ENCODE measurements at places on chromosomes 1 and 21.

DNA sequence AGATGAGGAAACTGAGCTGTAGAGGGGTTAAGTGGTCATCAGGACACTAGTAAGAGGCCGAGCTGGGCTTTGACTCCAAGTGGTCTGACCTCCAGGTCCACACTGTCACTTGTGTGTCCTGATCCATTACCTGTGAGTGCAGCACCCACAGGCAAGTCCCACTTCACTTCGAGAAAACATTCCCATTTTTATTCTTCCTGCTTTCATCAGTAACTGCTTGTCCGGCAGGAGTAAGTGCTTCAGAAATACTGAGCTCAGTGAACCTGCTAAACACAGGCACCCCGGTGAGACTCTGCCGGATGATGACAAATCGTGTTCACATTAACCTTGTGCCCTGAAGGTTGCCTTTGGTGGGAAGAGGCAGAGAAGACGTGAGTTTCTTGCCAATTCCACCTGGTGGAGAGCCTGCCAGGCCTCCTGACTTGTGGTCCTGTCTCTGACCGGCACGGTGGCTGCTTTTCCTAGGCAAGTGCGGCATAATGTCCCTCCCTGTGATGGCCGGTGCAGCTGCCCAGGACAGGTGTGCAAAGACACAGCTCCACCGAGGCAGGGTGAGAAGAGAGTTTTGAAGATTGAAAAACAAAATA lies 29.4 kb downstream of the ZBTB18 start:
- DNase-seq = no peak

DNA sequence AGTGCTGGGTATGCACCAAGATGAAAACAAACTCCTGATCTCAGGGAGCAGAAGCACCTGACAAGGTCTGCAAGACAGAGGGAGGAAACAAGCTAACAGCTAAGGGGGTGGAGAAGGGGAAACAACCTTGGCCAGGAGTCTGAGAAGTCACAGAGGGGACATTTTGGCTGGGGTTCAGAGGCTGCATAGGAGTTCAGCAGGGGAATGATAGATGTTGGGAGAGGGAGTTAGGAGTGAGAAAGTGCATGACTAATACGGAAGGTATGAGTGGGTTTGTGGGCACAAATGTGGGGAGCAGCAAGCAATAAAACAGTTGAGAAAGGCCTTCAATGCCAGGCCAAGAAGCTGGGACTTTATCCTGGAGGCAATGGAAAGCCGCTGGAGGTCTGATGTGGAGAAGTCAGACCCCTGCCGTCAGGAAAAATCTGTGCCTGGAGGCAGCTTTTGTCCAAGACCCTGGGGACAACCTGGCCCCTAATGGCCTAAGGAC lies 16.4 kb downstream of the EPHA2 start:
- DNase-seq = no peak

- no peak for DNase-seq
Observed at GRCh38 chr1:213414911-213415310, 363.9 kb downstream of the RPS6KC1 start.

GRCh38 chr1:115230281-115230680 lies 107.8 kb downstream of the NGF start:
- no peak for DNase-seq

DNA sequence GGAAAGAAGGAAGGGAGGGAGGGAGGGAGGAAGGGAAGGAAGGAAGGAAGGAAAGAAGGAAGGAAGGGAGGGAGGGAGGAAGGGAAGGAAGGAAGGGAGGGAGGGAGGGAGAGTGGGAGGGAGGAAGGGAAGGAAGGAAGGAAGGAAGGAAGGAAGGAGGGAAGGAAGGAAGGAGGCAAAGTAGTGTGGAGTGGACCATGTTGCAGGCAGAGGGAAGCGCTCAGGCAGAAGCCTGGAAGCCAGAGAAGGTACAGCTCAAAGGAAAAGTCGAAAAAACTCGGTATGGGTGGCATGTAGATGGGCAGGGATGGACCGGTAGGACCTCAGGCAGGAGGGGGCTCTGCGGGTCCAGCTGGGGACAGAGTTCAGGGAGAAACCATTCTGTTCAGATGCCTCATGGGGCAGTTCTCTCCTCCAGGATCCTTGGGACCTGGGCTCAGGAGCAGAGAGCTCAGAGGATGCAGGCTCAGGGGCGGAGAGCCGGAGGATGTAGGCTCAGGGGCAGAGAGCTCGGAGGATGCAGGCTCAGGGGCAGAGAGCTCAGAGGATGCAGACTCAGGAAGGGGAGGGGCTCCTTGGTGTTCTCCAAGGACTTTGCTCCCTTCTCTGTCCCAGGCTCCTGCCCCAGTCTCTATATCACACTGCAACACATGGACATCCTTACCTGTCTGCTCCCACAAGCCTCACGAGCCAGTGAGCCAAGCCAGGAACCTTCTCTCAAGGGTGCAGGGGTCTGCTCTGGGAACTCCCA lies 13.6 kb upstream of the PADI3 start:
- DNase-seq = no peak

DNA sequence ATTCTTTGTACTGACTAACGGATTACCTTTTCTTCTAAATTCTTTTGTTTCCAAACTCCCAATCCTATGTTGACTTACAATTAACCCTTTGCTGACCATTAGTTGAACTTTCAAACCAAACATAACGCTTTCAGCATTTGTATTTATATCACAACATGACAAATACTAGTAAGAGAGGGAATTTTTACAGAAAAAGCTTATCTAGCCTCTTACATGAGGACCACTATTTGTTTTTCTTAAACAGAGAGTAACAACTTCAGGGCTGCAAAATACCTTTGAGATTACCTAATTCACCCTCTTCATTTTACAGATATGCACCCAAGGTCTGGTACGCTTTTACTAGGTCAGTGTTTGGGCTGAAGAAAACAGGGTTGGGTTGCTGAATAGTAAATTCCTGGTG lies 45.0 kb upstream of the CXADR start:
- no peak for DNase-seq

GRCh38 chr1:26029864-26030481 lies 8.4 kb downstream of the EXTL1 start:
- no peak for DNase-seq

GRCh38 chr1:92876351-92876750 lies 44.5 kb downstream of the RPL5 start:
- no peak for DNase-seq

GRCh38 chr1:244106176-244106575 lies 55.1 kb downstream of the ZBTB18 start:
- DNase-seq = no peak

GRCh38 chr1:225509376-225509707 lies 81.5 kb upstream of the LBR start:
- DNase-seq = no peak

DNA sequence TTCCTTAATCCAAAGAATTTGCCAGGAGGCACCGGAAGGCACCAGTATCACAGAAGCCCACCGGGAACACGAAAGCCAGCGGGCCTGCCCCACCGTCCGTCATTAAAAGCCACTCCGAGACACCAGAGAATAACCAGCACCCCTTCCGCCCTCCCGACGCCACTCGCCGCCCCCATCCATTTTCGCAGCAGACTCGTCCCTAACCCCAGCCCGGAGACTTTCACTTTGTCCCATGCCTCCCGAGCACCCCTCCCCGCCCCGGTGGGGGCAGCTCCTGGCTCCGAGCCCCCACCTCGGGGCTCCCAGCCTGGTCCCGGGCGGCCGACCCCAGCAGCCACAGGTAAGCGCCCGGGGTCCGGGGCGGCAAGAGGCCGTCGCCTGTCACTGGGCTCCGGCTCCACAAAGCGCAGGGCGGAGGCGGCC lies 105.4 kb downstream of the SLC45A1 start:
- no peak for DNase-seq

GRCh38 chr1:15028102-15028501 lies 125.4 kb upstream of the TMEM51 start:
- DNase-seq = no peak

DNA sequence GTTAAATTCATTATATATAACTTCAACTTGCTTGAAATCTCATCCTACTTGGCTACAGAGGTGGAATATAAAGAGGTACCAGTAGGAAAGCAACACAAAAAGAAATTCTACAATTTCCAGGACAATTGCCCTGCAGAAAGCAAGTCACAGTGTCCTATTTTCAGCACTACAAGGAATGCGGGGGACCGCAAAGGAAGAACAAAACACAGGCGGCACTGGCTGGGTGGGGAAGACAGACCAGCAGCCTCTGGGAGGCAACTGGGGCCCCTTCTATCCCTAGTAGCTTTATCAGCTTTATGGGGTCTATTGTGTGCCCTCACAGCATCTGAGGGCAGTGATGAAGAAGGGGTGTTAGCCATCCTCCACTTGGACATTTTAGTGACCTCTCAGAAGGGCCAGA lies 30.5 kb downstream of the SLC9A1 start:
- no peak for DNase-seq

DNA sequence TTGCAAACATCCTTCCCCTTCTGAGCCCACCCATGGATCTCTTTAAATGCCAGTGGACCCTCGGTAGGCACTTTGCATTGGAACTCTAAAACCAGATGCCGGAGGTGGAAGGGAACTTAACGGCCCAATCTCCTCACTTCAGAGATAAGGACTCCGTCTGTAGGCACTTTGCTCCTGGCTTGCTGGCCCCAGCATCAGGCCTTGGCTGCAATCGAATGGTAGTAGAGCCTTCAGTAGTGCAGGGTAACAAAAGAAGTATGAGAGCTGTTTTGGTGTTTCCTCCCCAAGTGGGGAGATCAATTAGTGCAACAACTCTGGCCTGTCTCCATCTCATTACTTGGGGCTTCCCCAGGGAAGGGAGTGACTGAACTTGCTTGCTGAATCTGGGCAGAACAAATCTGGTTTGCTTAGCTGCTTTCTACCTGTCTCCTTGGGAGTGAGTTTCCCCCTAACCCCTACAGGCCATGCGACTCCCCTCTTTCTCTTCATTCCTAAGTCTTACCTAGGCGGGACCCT lies 70.8 kb downstream of the TENT5C start:
- no peak for DNase-seq

GRCh38 chr1:31571340-31572295 lies 4.7 kb upstream of the TINAGL1 start:
- DNase-seq = no peak

- no peak for DNase-seq
Observed at GRCh38 chr21:43872531-43873197, 7.6 kb downstream of the AGPAT3 start.

DNA sequence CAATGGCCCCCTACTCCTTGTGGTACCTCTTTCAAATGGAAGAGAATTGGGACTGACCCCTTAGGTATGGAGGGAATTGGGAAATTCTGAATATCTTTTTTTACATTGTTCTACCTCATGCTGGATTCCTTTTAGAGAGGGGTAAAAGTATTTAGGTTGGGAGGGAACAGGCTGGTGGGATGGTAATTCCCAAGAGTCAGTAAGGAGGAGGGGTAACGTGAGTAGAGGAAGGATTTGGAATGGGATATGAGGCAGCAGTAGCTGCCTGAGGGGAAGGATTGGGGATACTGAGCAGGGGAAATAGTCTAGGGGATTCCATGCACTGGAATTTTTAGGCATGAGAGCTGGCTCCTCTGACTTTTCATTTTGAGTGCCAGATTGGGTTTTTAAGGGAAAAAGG lies 3.8 kb upstream of the AADACL3 start:
- no peak for DNase-seq
